ENCODE measurements at places on chromosomes 2 and 18.

DNA sequence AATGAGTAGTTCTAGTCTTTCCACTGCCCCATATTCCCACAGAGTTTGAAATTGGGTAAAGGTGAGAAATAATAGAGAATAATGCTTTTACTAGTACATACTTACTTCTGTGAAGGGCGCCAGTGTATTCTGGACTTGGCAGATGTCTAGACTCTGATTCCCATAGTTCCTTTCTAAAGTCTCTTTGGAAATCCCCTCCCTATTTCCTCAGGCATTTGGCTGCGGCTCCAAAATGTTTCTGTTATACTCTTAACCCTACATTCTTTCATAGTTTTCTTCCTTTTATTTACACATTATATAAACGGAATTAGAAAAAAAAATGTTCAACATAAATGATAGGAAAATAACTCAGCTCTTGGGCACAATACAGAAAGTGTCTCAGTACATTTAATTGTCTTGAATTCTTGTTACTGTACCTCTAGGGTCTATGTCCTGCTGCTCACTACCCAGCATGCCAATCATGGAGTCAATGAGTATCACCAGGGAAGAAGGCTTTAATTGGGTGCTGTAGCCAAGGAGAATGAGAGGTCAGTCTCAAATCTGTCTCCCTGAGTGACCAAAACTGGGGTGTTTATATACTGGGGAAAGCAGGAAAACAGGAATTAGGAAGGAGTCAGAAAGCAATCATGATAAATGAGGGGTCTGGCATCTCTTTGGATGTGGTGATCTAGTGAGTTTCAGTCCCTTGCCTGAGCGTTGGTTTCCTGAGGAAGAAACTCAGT lies 147.8 kb upstream of the MMADHC start:
- DNase-seq, result no peak

- no peak for DNase-seq
Measured at GRCh38 chr2:60505240-60505879, 48.1 kb downstream of the BCL11A start.

DNA sequence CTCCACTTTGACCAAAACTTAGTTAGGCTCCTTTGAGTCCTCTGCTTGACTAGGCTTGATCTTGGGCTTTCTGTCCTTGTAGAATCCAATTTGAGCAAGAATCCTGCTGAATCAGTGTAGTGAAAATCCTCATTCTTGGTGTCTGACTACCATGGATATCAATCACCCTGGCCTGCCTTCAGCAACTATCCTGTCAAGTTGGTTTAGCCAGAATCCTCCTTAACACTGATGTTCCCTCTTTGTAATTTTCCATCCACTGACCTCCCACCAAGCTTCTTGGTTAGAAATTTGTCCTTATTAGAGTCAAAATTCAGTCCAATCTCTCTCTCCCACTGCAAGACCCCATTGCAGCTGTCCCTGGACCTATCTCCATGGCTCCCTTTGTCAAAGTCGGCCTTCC lies 494 bp upstream of the RBM45 start:
- no peak for DNase-seq

- no peak for DNase-seq
Measured at GRCh38 chr18:2901423-2901985, 54.7 kb downstream of the EMILIN2 start.

DNA sequence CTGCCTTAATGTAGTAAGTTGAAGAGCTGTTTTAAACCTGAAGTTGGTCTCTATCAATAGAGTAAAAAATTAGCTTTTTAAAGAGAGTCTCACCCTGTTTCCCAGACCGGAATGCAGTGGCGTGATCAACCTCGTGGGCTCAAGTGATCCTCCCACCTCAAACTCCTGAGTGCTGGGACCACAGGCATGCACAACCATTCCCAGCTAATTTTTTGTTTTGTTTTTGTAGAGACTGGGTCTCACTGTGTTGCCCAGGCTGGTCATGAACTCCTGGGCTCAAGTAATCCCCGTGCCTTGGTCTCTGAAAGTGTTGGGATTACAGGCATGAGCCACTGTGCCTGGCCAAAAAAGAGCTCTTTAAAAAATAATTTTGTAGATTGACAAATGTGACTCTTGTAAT lies 40.3 kb downstream of the CRIM1 start:
- no peak for DNase-seq

DNA sequence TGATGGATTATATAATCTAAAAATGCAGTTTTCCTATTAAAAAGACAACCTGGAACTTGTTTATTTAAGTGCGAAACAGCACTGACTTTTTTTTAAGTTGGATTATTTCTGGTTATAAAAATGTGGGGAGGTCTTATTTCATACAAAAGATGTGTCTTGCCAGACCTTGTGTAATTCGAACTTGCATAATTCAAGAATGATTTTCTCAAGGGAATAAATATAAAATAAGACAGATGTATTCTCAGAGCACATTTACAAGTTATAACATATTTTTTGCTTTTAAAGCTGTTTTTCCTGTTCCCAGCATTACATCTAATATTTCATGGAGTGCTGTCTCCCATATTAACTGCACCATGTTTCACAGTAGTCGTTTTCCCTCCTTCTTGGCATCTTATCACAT lies 263.1 kb downstream of the CDH20 start:
- no peak for DNase-seq

GRCh38 chr2:26745609-26746327 lies 18.3 kb upstream of the SLC35F6 start:
- DNase-seq, result peak; percentile 67

DNA sequence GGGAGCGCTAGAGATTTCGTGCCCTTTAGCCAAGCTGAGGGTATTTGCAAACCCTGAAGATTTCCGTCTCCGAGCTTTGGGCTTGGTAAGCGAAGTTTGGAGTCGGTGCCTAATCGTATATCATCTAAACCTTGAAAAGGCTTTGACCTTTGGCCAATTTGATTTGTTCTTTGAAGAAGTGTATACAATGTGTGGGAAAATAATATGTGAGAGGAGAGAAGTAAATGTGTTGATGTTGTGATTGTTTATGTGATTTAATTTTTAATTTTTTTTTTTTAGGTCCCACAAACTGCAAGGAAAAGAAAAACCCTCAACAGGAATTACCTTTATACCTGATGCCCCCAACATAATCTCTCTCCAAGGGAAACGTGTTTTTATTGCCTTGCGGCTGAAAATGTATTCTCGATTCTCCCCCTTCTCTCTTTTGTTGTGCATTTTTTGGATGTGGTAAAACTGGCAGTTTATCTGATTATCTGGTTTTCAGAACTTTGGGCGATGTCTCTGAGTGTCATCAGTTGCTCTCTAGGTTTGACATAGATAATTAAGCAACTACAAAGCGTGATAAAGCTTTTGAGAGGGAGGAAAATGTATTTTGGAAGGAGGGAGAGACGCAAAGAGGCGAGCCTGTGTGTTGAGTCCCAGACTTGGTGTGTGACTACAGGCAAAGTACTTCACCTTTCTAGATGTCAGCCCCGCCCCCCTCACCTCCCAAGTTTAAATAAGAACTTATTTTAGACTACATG lies 912 bp upstream of the FBXO11 start:
- DNase-seq, result no peak

DNA sequence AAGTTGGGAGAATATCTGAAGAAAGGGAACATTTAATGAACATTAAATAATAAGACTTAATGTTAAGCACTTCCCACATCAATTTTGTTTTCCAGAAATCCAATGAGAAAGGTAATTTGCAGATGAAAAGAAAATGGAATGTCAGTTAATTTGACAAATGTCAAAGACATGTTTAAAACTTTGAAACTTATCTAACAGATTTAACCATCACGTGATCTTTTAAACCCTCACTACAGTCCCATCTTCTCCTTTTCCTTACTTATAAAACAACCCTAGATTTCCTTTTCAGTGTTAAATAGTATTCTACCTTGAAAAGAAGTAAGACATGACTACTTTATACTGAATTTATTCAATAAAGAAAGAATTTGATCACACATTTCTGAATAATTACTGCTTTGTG lies 288.5 kb downstream of the NRXN1 start:
- DNase-seq, result no peak

- no peak for DNase-seq
Measured at GRCh38 chr2:142675398-142675797, 202.1 kb upstream of the KYNU start.

- no peak for DNase-seq
Measured at GRCh38 chr2:2083113-2083758, 247.8 kb downstream of the MYT1L start.

DNA sequence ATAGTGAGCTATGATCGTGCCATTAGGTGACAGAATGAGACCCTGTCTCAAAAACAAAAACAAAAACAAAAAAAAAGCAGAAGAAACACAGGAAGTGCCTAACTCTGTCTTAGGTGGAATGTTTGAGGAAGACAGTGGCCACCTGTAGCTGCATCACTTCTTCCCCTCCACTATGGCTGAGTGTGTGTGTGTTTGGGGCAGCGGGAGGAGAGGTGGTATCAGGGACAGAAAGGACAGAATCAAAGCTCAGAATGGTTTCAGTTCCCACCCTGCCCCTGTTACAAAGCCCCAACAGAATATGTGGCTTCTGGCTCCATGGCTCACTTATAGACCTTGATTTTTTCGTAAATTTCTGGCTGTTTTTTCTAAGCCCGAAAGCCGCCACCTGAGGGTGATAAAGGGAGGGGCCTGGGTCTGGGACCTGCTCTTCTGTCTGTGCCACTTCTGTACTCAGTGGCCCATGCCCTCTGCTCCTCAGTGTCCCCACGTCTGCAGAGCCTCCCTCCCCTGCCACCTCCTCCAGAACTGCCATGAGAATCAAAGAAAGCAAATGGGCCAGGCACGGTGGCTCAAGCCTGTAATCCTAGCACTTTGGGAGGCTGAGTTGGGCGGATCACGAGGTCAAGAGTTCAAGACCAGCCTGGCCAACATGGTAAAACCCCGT lies 27.4 kb downstream of the SERTAD2 start:
- DNase-seq, result no peak

DNA sequence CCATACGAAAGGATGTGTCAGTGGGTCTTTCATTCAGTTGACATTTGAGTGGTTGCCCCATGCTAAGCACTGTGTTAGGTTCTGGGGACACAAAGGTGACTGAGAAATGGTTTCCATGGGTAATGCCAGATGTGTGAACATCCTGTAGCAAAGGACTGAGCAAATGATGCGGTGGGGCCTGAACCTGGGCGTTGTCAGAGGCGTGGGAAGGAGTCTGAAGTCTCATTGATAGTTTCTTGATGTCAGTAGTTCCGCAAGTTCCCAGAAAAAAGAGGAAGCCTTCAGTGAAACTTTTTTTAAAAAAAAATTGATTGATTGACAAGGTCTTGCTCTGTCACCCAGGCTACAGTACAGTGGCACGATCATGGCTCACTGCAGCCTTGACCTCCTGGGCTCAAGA lies 56.9 kb downstream of the LIMS1 start:
- no peak for DNase-seq

- no peak for DNase-seq
Measured at GRCh38 chr18:78071776-78072175, 822.1 kb downstream of the GALR1 start.

- DNase-seq, result no peak
Measured at GRCh38 chr2:240834377-240834975, 14.5 kb upstream of the KIF1A start.

DNA sequence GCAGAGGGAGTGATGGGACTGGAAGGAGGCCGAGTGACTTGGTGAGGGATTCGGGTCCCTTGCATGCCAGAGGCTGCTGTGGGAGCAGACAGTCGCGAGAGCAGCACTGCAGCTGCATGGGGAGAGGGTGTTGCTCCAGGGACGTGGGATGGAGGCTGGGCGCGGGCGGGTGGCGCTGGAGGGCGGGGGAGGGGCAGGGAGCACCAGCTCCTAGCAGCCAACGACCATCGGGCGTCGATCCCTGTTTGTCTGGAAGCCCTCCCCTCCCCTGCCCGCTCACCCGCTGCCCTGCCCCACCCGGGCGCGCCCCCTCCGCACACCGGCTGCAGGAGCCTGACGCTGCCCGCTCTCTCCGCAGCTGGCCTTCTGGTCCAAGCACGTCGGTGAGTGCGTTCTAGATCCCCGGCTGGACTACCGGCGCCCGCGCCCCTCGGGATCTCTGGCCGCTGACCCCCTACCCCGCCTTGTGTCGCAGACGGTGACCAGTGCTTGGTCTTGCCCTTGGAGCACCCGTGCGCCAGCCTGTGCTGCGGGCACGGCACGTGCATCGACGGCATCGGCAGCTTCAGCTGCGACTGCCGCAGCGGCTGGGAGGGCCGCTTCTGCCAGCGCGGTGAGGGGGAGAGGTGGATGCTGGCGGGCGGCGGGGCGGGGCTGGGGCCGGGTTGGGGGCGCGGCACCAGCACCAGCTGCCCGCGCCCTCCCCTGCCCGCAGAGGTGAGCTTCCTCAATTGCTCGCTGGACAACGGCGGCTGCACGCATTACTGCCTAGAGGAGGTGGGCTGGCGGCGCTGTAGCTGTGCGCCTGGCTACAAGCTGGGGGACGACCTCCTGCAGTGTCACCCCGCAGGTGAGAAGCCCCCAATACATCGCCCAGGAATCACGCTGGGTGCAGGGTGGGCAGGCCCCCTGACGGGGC lies 4.6 kb downstream of the PROC start:
- peak; percentile 47 for DNase-seq

DNA sequence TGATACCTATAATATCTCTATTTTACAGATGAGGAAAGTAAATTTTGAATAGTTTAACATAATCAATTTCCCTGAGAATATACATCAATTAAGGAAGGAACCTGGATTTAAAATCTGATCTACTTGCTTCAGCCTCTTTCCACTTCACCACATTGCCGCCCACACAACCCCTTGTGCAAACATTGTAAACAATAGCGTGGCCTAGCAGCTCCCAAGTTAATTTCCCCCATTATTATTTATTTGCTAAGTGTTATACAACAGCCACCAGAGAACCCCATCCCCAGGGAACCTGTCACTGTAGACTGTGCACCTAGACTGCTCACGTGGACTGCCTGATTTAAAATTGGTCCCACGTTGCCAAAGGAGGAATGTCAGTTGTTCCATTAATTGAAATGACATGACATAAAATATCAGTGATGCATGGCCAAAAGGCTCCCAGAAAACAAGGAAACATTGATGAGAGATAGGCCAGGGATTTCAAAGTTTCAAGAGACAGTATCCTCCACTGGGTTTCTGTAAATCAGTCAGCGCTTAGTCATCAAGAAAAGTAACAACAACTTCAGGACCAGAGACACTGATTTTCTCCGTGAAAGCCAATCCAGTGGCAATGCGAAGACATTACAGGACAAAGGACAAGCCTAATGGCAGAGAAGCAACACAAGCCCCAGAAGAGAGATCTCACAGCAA lies 41.3 kb downstream of the SCG2 start:
- peak; percentile 95 for DNase-seq

DNA sequence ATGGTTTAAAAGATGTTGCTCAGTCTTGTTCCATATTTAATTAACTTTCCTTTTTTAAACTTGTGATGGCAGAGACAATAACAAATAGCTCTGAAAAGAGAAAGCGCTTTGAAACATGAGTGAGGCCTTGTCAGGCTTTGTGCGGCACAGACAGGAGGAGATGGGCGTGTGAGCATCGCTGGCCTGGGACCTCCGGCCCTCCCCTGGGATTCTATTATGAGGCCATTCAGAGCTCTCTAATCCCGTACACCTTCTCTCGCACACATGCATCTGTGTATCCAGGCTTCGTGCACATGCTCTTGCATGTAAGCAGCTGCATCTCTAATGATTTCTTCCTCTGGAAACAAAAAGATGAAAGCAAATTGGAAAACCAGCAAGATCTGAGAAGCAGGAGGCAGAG lies 313.7 kb downstream of the ZNF521 start:
- DNase-seq, result peak; percentile 16

All from COR-L47 (cell line).